Glomerular endothelial cell (primary cell): ENCODE measurements at places on chromosomes 13 and 19. TPM values are rescaled to one million over a fixed set of nuclear protein-coding genes. Genes with fewer than 3 reads are reported as not detected.

GRCh38 chr13:27975564-27976361 lies 6.6 kb upstream of the CDX2 start:
- no peak for DNase-seq

- no peak for DNase-seq
Measured at GRCh38 chr13:40777166-40777808, 6.3 kb upstream of the MRPS31 start.

The LACC1 gene
- total RNA-seq = 5.5 and 7.2 TPM in 2 replicates

The IFNL4 gene
- total RNA-seq = not detected in 2 replicates

- no peak for DNase-seq
Measured at GRCh38 chr19:44585371-44586133, 27.8 kb upstream of the IGSF23 start.

DNA sequence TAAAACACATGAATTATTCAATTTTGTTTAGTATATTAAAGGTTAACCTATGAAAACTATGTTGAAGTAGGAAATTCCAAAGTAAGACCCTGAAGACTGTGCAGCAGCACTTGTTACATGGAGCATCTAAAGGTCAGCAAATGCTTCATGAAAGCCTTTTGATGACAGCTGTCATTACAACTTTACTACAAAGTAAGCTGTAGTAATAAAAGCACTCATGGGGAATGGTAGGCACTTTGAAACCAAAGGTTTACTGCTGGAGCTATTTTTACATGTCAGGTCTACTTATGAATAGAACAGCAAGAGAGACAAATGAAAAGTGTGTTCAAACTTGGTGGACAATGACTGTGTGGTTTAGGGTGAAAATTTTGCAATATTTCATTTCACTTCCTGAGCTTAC lies 672.5 kb upstream of the PCDH20 start:
- DNase-seq = no peak

The SRRM5 gene
- 0.29 TPM in 1 of 2 replicates, not detected in the other for total RNA-seq

GRCh38 chr13:23674795-23675640 lies 104.8 kb downstream of the TNFRSF19 start:
- no peak for DNase-seq

- no peak for DNase-seq
Measured at GRCh38 chr19:19554074-19555023, 16.3 kb downstream of the CILP2 start.

- no peak for DNase-seq
Measured at GRCh38 chr13:35841060-35841521, 290.1 kb downstream of the DCLK1 start.

The APOC1 gene
- 0.44 and 2.3 TPM in 2 replicates for total RNA-seq

- DNase-seq = no peak
Measured at GRCh38 chr13:67223024-67223423, 7.1 kb downstream of the PCDH9 start.
